RPMI7951 (cell line): ENCODE measurements at places on chromosomes 6 and 20.

DNA sequence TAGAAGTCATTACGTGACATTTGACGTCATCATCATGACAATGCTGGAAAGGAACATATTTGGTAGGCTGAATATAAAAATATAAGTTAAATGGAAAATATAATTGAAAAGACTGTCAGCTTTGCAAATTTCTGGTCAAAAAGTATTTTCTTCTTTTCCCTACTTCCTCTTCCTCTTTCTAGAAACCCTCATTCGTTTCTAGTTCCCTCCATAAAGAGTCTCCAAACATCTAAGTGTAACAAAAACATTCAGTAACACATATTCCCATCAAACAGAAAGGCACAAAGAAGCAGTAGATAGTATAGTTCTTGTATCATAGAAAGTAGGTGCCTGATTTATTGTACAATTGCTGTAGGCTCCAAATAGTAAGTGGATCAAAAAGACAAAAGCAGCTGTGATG is 150.8 kb upstream of the FAM83B start:
- no peak for DNase-seq

GRCh38 chr6:49787176-49787575 is at the start of gene PGK2:
PGK2 (minus strand) TSS chr6:49787285; CDS start chr6:49787187, 98 bp downstream.
- peak; percentile 9 for DNase-seq

GRCh38 chr6:117264692-117265409 is 507 bp upstream of the VGLL2 start:
- DNase-seq, result peak; percentile 23

GRCh38 chr6:136069119-136069518 is 181.0 kb downstream of the MTFR2 start:
- peak; percentile 48 for DNase-seq

- DNase-seq, result no peak
These were observed 6.1 kb downstream of the PSORS1C2 start for GRCh38 chr6:31132806-31133205.

DNA sequence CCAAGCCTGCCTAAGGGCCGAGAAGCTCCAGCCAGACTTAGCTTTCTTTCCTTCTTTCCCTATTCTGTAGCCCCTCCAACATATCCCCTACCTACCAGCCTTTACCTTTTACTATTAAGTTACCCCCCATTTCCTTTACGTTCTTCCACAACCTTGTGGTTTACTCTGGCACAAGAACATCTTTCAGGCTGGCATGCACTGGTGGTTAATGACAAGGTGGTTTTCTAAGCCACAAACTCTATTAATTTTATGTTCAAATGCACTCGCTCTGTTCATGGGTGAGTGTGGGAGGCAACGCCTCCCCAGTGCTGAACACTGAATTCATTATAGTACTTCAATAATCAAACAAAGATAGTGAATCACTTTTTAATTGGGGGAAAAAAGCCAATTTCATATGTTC is 64.4 kb downstream of the TRERF1 start:
- DNase-seq, result no peak

DNA sequence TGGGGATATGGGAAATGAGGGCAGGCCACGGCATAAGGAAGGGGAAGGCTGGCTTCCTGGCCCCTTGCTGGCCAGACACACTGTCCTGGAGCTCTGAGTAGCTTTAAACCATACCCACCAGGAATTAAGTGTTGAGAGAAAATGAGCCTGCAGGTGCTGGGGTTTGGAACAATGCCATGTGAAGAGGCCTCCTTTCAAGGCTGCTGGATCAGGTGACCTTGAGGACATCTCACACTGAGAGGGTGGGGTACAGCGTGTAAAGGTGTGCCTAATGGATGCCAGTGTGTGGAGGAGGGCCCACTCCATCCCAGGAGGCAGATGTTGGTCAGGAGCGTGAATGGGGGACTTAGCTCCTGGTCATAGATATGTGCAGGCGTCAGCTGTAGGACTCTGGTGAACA is 74.8 kb upstream of the MLN start:
- DNase-seq, result no peak

- DNase-seq, result peak; percentile 9
These were observed 19.7 kb downstream of the TIAM2 start for GRCh38 chr6:155014670-155015300.

DNA sequence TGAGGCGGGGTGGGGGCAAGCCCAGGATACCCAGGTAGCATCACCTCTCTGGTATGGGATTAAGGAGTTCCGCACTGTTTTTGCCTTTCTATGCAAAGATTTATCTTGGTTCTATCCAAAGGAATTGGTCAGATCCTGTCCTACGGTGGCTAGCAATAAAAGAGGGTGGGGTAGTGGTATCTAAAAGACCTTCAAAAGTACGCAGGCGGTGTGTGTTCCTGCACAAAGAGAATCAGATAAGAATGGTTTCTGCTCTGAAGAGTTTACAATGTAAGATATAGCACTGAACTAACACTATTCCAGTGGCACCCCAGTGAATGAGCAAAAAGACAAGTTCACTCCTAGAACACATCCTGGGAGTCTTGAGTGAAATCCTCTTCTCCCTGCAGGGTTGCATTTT is 6.3 kb downstream of the MRPS18A start:
- no peak for DNase-seq

- peak; percentile 51 for DNase-seq
These were observed 130.3 kb downstream of the OPRM1 start for GRCh38 chr6:154169193-154169847.

DNA sequence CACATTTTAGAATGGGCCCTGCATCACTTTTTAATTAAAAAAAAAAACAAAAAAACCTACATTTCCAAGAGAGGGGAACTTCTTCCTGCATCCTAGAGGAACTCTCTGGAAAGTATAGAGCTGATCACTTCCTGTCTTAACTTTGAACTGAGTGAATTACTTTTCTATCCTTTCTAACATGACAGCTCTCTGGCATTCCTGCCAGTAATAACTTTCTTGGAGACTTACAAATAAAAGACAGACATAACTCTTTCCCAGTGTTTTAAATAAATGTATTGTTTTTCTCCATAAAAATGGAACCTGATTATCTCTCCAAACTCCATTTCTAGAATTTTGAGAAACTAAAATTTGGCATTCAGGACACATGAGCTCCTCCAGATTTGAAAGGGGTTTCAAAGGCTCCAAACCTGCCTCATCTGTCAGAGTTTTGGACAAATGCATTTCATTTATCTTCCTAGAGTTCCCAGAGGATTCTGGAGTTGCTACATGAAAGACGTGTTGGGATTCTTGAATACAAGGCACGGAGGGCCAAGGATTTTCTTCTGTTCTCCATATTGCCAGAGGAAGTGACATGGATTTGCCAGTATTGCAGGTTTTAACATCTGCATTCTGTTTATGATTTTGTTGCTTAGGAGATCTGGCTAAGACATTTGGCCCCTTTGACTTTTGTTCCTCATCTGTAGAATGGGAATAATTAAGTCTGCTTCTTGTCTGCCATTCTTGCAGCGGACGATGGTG is 2.0 kb upstream of the SMOC2 start:
- no peak for DNase-seq

GRCh38 chr6:118710616-118711015 is 59.2 kb upstream of the CEP85L start:
- DNase-seq, result peak; percentile 43

- no peak for DNase-seq
These were observed at the start of gene SLPI for GRCh38 chr20:45254383-45255262. SLPI (minus strand) TSS chr20:45254564; CDS start chr20:45254543, 21 bp downstream.

DNA sequence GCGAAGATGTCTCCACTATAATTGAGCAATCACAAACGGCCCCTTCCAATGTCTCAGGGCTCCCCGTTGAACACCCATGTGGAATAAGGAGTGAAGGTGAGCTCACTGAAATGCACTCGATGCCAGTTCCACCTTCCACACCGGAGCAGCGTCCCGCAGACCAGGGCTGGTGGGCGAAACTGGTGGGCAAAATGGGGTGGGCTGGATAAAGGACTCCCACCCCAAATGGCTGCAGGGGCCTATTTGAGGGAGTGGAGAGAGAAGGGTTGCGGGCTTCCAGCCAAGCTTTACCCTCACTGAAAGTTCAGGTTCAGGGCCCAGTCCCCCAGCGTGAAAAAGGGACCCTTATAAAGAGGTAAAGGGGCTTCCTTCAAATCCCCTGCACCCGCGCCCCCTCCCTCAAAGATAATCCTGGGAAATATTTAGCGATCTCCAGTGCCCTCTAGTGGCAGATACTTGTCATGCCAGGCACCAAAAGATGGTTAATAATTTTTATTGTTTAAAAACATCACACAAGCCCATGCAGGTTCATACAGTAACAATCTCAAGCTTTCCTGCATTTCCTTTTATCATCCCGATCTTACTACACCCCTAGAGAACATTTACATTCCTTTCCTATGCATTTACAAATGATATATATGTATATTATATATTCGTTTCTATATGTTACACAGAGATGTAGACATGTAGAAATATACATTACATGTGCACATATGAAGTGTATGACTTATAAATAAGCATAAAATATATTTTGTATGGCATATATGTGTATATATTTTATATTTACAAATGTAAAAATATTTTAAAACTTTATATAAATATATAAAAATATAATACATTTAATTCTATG is 58.2 kb upstream of the NKX2-2 start:
- DNase-seq, result peak; percentile 13

DNA sequence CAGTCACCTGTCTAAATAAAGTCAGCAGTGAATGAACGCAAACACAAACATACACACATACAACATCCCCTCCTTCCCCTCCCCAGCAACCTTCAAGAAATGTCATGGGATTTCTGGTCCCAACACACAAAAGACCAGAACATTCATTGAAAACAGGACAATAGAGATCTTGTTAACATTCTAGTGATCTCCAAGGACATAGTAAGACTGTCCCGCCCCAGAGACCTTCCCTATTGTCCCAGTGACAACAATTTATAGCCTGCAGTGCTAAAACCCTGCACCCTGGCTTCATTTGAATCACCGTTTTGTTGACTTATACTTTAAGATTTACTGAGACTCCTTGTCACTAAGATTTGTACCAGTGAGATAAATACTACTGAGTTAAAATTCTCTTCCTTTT is 143.9 kb upstream of the NOX3 start:
- no peak for DNase-seq

DNA sequence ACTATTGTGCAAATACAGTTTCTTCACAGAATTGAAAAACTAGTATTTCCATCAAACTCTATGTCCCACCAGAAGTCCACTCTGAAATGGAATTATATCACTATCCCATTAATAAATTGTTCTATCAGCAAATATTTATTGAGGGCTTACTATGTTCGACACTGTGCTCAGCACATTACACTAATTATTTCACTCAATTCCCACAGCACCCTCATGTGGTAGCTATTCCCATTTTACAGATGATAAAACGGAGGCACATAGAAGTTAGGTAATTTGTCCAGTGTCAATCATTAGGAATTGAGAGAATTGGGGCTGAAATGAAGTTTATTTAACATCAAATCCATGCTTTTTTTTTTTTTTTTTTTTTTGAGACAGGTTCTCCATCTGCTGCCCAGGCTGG is 52.5 kb downstream of the MKKS start:
- peak; percentile 54 for DNase-seq

GRCh38 chr6:169622618-169623017 is 79.2 kb downstream of the WDR27 start:
- no peak for DNase-seq
